Pancreas (tissue), 10 donors: ENCODE measurements at places on chromosomes 7 and 10. TPM values are rescaled to one million over a fixed set of nuclear protein-coding genes. Genes with fewer than 3 reads are reported as not detected.

AZGP1 gene
- 174 TPM for total RNA-seq

VSTM4 gene
- 0.38 TPM for total RNA-seq

DNA sequence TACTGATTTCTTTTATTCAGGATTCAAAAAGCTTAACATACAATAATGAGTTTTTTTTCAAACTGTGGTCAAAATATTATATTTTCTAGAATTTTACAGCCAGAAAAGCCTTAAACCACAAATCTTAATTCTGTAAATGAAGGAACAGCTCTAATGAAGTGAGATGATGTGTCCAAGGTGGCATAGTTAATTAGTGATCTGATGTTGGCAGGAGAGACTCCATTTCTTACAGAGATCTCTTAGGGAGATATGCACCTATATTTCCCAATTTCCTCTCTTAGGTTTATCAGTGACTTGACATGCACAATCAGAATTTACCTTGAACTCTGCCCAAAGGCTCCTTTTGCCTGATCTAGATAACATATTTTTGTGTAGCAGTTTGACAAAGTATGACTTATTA is 211.1 kb upstream of the ZNF804B start:
- no peak for DNase-seq

- no peak for DNase-seq
Measured at GRCh38 chr7:37508118-37508517, 59.5 kb upstream of the ELMO1 start.
